CD4-positive, alpha-beta memory T cell (primary cell): ENCODE measurements at places on chromosomes 2 and 18. TPM values are rescaled to one million over a fixed set of nuclear protein-coding genes. Genes with fewer than 3 reads are reported as not detected.

- no peak overlapping the region for H3K27ac ChIP-seq
- H3K36me3 ChIP-seq, result no peaks in the 10 kb centered on the region
- DNase-seq, result no peak
- H3K27me3 ChIP-seq, result no peaks in the 10 kb centered on the region
These were observed 392.8 kb downstream of the TSN start for GRCh38 chr2:122148128-122148767.

GRCh38 chr18:62389761-62390481 is 64.8 kb downstream of the TNFRSF11A start:
- DNase-seq, result no peak
- H3K4me1 ChIP-seq, result no peaks in the 10 kb centered on the region
- H3K27ac ChIP-seq, result no peak overlapping the region
- H3K4me3 ChIP-seq, result no peak overlapping the region
- H3K27me3 ChIP-seq, result no peaks in the 10 kb centered on the region

DNA sequence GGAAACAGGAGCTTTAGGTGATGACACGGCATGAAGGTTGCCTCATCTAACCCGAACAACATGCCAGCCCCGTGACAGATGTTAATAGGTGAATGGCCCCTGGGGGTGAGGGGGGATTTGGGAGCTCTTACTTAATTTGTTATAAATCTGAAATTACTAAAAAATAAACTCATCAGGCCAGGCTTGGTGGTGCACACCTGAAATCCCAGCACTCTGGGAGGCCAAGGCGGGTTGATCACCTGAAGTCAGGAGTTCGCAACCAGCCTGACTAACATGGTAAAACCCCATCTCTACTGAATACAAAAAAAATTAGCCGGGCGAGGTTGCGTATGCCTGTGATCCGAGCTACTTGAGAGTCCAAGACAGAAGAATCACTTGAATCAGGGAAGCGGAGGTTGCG is 6.1 kb downstream of the STK25 start:
- H3K4me1 ChIP-seq, result peaks cover 6% of the 10 kb centered on the region
- H3K27ac ChIP-seq, result no peak overlapping the region
- no peaks in the 10 kb centered on the region for H3K27me3 ChIP-seq
- no peak for DNase-seq
- no peak overlapping the region for H3K4me3 ChIP-seq
- H3K36me3 ChIP-seq, result peaks cover 4% of the 10 kb centered on the region

DNA sequence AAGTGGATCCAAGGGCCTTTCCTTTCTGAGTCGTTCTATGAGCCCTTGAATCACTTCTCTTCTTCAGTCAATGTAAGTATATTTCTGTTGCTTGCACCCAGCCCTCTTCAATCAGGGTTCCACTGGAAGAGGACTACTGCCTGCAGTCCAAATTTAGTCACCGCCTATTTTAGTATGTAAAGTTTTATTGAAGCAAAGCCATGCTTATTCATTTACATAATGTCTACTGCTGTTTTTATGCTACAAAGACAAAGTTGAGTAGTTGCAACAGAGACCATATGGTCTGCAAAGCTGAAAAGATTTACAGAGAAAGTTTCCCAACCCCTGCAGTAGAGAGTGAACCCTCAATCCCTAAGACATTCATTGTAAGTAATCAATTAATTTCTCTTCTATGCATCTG is 332.5 kb upstream of the TNP1 start:
- no peak for DNase-seq
- H3K4me3 ChIP-seq, result no peak overlapping the region
- no peaks in the 10 kb centered on the region for H3K27me3 ChIP-seq
- H3K27ac ChIP-seq, result no peak overlapping the region

- H3K27me3 ChIP-seq, result no peaks in the 10 kb centered on the region
- no peaks in the 10 kb centered on the region for H3K4me1 ChIP-seq
- H3K27ac ChIP-seq, result no peak overlapping the region
- no peaks in the 10 kb centered on the region for H3K36me3 ChIP-seq
- no peak overlapping the region for H3K4me3 ChIP-seq
- no peak for DNase-seq
These were observed 157.4 kb upstream of the RGPD4 start for GRCh38 chr2:107669335-107669734.

GRCh38 chr18:24600076-24600654 is 139.7 kb downstream of the HRH4 start:
- H3K36me3 ChIP-seq, result no peaks in the 10 kb centered on the region
- peak; percentile 4 for DNase-seq
- H3K4me3 ChIP-seq, result no peak overlapping the region
- no peaks in the 10 kb centered on the region for H3K4me1 ChIP-seq
- no peaks in the 10 kb centered on the region for H3K27me3 ChIP-seq

- no peak for DNase-seq
- no peaks in the 10 kb centered on the region for H3K27me3 ChIP-seq
- H3K27ac ChIP-seq, result no peak overlapping the region
- H3K4me1 ChIP-seq, result no peaks in the 10 kb centered on the region
- no peaks in the 10 kb centered on the region for H3K36me3 ChIP-seq
These were observed 266.6 kb downstream of the CYP26B1 start for GRCh38 chr2:71880846-71881610.

GRCh38 chr18:13612196-13612997 is 114.0 kb downstream of the FAM210A start:
- H3K36me3 ChIP-seq, result no peaks in the 10 kb centered on the region
- peak; percentile 64 for DNase-seq
- H3K27ac ChIP-seq, result peak overlapping the region; percentile 11

DNA sequence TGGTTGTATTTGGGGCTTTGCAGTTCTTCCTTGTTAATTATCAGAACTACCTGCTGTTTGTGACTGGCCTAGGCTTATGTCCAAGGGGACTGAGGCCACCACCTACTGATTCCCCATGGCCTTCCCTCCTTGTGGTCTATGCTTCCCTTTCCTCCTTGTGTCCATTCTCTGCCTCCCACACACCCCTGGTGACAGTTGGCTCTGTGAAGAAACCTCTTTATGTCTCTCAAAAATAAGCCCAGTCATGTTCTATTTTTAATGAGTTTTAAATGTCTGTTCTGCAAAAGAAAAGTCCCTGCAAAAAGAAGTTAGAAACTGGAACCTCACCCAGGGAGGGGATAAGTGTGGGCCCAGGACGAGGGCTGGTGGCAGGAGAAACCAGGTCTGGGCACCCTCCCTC is 105.0 kb downstream of the SMC6 start:
- H3K4me1 ChIP-seq, result no peaks in the 10 kb centered on the region
- no peaks in the 10 kb centered on the region for H3K36me3 ChIP-seq
- no peak overlapping the region for H3K27ac ChIP-seq
- DNase-seq, result no peak

DNA sequence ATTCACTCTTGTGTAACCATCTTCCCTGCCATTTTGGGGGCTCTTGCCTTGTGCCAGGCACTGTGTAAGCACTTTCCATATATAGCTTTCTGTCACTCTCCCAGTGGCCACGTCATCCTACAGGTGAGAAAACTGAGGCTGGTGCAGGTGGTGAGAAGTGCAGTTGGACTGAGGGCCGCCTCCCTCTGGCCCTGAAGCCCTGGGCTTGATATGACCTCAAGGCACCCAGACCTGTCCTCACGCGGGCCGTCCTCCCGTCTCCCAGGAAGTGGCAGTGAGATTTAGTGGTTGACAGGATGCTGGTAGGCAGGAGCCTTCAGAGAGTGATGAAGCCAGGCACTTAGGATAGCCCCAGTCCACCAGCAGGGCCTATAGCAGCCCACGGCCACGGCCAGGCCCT is 30.5 kb downstream of the MAL start:
- peaks cover 43% of the 10 kb centered on the region for H3K4me1 ChIP-seq
- no peak overlapping the region for H3K4me3 ChIP-seq
- H3K27me3 ChIP-seq, result no peaks in the 10 kb centered on the region
- peaks cover 12% of the 10 kb centered on the region for H3K36me3 ChIP-seq
- no peak overlapping the region for H3K27ac ChIP-seq

DNA sequence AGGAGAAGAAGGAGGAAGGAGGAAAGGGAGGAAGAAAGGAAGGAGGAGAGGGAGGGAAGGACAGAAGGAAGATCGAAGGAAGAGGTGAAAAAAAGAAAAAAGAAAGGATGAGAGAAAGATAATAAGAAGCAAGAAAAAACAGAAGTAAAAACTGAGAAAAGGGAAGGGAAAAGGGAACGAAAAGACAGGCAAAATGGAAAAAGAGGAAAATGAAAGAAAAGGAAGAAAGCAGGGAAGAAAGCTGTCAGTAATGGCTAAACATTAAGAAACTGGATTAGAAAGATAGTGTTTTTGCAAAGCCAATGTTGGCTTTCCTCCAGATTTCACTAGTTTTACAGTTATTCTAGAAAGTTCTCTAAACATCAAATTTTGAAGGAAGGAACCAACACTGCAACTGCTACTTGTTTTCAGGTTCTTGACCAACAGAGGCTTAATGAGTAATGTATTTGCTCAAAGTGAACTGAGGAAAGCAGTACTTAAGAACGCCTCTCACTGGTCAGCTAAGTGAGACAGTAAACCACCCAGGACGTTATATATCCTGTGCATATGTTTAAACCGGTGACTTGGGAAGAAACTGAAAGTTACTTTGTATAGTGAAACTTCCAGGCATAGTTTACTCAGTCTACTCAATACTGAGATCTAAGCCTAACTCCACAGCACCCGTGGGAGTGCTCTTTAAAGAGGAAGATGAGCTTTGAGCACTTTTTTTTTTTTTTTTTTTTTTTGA is 286.2 kb upstream of the TRIB2 start:
- no peaks in the 10 kb centered on the region for H3K36me3 ChIP-seq
- H3K4me3 ChIP-seq, result no peak overlapping the region
- H3K27ac ChIP-seq, result no peak overlapping the region
- peak; percentile 21 for DNase-seq
- H3K4me1 ChIP-seq, result peaks cover 28% of the 10 kb centered on the region

GRCh38 chr18:64082054-64082453 is 66.8 kb downstream of the LINC00305 start:
- no peak overlapping the region for H3K4me3 ChIP-seq
- no peaks in the 10 kb centered on the region for H3K27me3 ChIP-seq
- no peaks in the 10 kb centered on the region for H3K4me1 ChIP-seq
- no peak for DNase-seq

DNA sequence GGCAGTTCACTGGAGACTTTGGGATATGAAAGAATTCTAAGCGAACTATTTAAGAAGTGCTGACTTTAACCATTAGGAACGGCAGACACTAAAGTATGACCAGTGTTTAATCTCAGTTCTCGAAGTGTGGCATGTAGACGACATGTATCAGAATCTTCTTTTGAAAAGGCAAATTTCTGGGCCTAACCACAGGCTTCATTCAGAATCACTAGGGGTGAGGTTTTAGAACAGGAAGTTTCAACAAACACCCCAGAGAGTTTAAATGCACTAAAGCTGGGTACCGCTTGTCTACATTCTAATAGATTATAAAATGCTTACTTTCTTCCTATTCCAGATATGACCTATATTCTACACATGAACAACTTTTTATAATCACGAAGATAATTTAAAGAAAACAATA is 180.3 kb downstream of the ANKRD44 start:
- H3K27ac ChIP-seq, result no peak overlapping the region
- H3K36me3 ChIP-seq, result peaks cover 27% of the 10 kb centered on the region
- peaks cover 75% of the 10 kb centered on the region for H3K4me1 ChIP-seq
- H3K27me3 ChIP-seq, result no peaks in the 10 kb centered on the region
- DNase-seq, result peak; percentile 52

DNA sequence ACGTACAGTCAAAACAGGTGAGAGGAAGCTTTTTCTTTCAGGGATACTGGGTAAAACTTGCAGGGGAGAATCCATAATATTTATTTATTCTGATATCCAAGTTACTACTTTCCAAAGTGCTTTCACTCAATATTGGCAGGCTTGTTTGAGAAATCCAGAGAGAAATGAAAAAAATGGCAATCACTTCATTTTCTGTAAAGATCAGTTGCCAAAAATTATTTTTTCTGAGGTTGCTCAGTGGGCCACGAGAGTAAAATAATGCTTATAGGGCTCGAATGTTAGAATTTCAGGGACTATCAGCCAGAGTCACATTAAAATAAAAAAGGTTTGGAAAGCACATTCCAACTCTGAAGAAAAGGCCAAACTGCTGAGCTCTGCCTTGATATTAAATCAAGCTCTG is 324.6 kb upstream of the RND3 start:
- H3K36me3 ChIP-seq, result no peaks in the 10 kb centered on the region
- no peaks in the 10 kb centered on the region for H3K4me1 ChIP-seq
- no peaks in the 10 kb centered on the region for H3K27me3 ChIP-seq
- DNase-seq, result no peak
- H3K4me3 ChIP-seq, result no peak overlapping the region

DNA sequence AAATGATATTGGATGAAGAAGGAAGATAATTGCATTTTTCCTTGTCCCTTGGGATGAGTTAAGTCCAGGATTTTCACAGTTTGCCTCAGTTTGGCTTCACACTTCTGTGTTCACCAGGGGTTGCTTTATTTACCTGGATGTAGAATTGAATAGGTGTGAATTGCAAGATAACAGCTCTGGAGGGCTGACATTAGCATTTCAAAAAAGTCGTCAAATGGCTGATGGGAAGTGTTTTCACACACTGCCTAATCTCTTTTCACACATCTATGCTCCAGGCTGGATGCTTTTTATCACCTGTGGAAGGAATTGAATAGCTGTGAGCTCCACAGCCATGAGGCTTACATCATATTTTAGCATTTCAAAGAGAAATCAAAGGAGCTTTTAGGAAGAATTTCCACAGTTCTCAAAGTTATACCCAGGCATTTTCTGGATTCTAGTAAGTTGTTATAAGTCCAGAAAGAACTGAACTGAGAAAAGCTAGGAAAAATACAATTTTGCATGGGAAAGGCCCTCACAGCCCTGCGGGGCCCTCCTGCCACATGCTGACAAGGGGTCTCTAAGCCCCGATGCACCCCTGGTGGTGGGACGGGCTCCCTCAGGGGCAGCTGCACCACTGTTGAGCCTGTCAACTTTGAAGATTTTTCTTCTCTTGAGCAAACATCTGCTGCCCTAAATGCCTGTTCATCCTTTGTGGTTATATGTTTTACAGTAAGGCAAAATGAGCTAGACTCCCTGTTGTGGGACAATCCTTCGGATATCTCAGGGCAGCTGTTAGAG is 43.9 kb downstream of the TEX51 start:
- H3K4me1 ChIP-seq, result no peaks in the 10 kb centered on the region
- no peak overlapping the region for H3K4me3 ChIP-seq
- H3K27ac ChIP-seq, result no peak overlapping the region
- H3K27me3 ChIP-seq, result no peaks in the 10 kb centered on the region
- no peaks in the 10 kb centered on the region for H3K36me3 ChIP-seq

The APCDD1 gene
- total RNA-seq, result not detected

The CXCR1 gene
- total RNA-seq, result not detected

The VWA3B gene
- not detected for total RNA-seq

The DCDC2C gene
- not detected for total RNA-seq

The RAB17 gene
- not detected for total RNA-seq

The SFT2D3 gene
- total RNA-seq, result 15.4 TPM

The SPATS2L gene
- total RNA-seq, result 5.9 TPM

The PJVK gene
- 4.1 TPM for total RNA-seq

The OR6B3 gene
- total RNA-seq, result not detected
